ENCODE measurements at places on chromosomes 7 and 10.
A peak's percentile ranks its signal among the peaks of the same experiment; 100 is the strongest.

- DNase-seq, result peak; percentile 85
Observed at GRCh38 chr10:103197174-103197573, 4.1 kb upstream of the NT5C2 start.

- no peak for DNase-seq
Observed at GRCh38 chr7:38831259-38831996, 77.6 kb downstream of the VPS41 start.

GRCh38 chr7:155793720-155794119 is 18.5 kb downstream of the SHH start:
- no peak for DNase-seq

- DNase-seq, result no peak
Observed at GRCh38 chr10:63169624-63170023, 36.5 kb downstream of the NRBF2 start.
